ENCODE measurements at places on chromosomes 3 and 15. TPM values are rescaled to one million over a fixed set of nuclear protein-coding genes. Genes with fewer than 3 reads are reported as not detected.

The CX3CR1 gene
- total RNA-seq: 0.56 TPM

The AGBL1 gene
- total RNA-seq: 0.04 TPM

The CCK gene
- total RNA-seq: 0.39 TPM

DNA sequence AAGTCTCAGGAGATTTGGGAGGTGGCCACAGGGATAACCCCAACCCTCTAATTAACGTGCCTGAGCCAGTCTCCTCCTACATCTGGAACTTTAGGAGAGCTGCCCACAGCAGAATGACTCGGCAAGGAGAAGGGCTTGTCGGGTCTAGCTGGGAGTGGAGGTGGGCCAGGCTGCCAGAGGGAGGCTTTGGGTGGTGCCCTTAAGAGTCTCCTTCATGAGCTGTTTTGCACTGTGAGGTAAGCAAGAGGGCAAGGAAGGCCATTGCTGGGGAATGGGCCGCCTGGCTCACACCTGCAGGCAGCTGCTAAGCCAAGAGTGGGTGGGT is 3.6 kb upstream of the TNK2 start:
- H3K4me1 ChIP-seq: peaks cover 23% of the 10 kb centered on the region
- DNase-seq: no peak
- H3K27me3 ChIP-seq: no peaks in the 10 kb centered on the region
- no peak overlapping the region for H3K27ac ChIP-seq
- no peak overlapping the region for H3K4me3 ChIP-seq
- H3K36me3 ChIP-seq: no peaks in the 10 kb centered on the region

GRCh38 chr15:85692873-85693272 is 101.9 kb downstream of the KLHL25 start:
- H3K4me3 ChIP-seq: no peak overlapping the region
- peaks cover 4% of the 10 kb centered on the region for H3K36me3 ChIP-seq
- peaks cover 50% of the 10 kb centered on the region for H3K4me1 ChIP-seq
- H3K27me3 ChIP-seq: no peaks in the 10 kb centered on the region
- H3K27ac ChIP-seq: no peak overlapping the region
- no peak for DNase-seq

DNA sequence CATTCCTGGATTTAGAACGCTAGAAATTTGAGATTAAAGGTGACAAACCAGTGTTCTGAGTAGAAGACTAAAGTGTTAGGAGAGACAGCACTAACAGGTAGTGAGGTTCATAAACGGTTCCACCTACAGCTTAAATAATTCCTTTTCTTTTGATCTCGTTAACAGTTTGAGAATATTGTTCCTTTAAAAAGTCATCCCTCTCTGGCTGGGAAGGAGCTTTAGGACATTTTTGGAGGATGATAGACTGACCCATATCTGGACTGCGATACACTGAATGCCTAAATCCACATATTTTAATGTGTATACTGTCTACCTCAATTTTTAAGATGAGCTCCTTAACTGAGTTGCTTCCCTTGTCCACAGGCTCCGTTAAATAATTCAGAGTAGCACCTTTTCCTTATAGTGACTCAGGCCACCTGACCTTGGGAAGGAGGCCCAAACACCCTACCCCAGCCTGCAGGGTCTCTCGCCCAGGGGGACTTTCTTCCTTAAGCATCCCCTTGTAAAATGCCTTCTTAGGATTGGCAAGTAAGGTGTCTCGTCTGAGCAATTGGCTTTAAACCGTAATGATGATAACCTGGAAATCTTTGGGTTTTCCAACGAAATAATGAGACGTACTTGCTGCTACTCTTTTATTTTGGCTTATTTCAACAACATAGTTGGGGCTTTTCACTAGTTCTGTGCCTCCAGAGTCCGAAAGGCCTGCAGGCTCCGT is 3.3 kb downstream of the TRIM71 start:
- no peak for DNase-seq
- H3K27ac ChIP-seq: peak overlapping the region; percentile 73
- peaks cover 39% of the 10 kb centered on the region for H3K4me1 ChIP-seq

GRCh38 chr3:62277986-62278385 is 95.4 kb downstream of the FEZF2 start:
- H3K4me3 ChIP-seq: no peak overlapping the region
- H3K27me3 ChIP-seq: no peaks in the 10 kb centered on the region
- H3K4me1 ChIP-seq: no peaks in the 10 kb centered on the region

DNA sequence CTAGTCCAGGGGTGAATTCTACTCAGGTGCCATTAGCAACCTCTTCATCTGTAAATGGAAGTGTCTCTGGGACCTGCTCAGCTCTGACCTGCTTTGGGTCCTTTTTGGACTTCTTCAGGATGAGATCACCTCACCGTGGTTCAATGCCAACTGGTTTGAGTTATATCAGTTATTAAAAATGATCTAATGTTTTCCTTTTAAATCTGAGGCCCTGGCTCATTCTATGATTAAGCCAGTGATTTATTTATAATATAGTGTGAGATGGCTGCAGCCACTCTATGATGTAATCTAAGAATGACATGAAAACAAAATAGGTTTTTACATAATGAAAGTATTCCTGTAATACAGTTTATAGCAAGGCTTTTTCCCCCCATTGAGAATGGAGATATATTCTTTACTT is 79.4 kb downstream of the LPP start:
- no peaks in the 10 kb centered on the region for H3K36me3 ChIP-seq
- H3K4me1 ChIP-seq: no peaks in the 10 kb centered on the region
- no peak overlapping the region for H3K4me3 ChIP-seq
- H3K27me3 ChIP-seq: no peaks in the 10 kb centered on the region
- no peak for DNase-seq
- H3K27ac ChIP-seq: no peak overlapping the region

DNA sequence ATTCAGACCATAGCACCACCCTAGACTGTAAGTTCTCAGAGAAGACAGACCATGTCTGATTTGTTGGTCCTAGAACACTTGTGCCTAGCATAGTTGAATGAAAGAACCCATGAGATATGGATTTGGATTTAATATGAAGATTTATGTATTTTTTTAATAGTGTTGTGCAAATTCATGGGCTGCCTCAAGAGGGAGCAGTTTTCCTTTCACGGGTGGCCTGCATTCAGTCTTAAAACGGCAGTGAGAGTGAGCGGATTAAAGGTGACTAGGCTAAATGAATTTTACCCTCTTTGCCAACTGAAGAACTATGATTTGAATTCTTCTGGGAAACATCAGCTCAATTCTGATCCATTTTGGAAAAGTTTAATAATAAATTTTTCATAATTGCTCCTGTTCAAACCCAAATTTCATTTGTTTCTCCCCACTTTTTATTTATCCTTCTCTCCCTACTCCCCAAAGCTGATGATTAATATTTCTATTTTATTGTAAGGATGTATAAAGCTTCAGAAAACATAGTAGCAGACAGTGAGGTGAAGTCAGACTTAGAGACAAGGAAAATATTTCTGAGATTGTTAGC is 67.3 kb downstream of the MORC1 start:
- no peaks in the 10 kb centered on the region for H3K4me1 ChIP-seq
- peak; percentile 11 for DNase-seq
- no peak overlapping the region for H3K27ac ChIP-seq
- H3K27me3 ChIP-seq: no peaks in the 10 kb centered on the region

DNA sequence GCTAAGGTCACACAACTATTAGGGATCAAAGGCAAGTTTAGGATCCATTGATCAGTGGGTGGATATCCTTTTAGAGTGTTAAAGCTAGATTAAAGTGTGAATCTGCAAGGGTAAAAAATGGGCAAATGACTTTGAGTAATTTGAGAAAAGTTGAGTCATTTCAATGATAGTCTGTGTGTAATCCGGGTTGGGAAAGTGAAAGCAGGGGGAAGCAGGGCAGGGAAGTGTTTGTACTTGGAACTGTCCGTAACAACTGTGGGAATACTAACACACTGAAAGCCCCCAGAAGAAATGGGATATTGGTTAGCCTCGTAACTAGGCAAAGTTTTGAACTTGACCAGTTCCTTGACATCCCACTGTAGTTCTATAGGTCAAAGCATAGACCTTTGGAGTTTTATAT is 187.2 kb upstream of the SLITRK3 start:
- H3K4me1 ChIP-seq: no peaks in the 10 kb centered on the region
- DNase-seq: no peak
- no peak overlapping the region for H3K4me3 ChIP-seq
- no peaks in the 10 kb centered on the region for H3K36me3 ChIP-seq
- no peak overlapping the region for H3K27ac ChIP-seq

DNA sequence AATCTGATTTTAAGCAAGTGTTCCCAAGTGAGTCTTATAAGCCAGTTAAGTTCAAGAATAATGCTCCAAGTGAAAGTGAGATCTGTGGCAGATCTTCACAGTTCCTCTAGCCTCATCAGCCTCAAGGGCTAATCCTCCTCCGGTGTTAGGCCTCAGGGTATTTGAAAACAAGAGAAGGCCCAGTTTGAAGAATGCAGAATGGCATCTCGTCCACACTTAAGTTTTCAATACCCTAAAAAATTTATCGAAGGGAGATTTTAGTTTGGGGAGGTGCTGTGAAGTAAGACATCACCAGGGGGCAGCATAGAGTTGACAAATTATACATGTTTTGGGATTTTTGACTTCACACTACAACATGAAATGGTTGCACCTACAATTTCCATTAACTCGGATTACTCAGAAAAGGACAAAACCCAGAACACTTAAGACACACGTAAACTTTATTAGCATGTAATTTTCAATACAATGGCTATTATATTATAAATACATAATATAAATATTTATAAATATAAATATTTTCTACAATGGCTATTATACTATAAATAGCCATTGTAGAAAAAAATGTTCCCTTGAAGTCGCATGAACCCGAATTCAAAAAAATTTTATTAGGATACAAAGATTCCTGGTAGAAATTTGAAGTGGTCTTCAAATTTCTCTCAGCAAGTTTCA is 2.3 kb upstream of the TMEM266 start:
- H3K27ac ChIP-seq: no peak overlapping the region
- H3K4me1 ChIP-seq: peaks cover 10% of the 10 kb centered on the region
- no peaks in the 10 kb centered on the region for H3K36me3 ChIP-seq
- no peak overlapping the region for H3K4me3 ChIP-seq
- DNase-seq: peak; percentile 57
